ENCODE measurements at places on chromosomes 7 and 10. TPM values are rescaled to one million over a fixed set of nuclear protein-coding genes. Genes with fewer than 3 reads are reported as not detected.

GCK gene
- total RNA-seq: 0.25 TPM

RNF32 gene
- 0.25 TPM for total RNA-seq

CNOT4 gene
- total RNA-seq: 4.2 TPM

TAS2R5 gene
- total RNA-seq: 2.8 TPM

ACTL6B gene
- total RNA-seq: not detected

SUPV3L1 gene
- total RNA-seq: 18.1 TPM

C10orf62 gene
- 0.06 TPM for total RNA-seq

MLXIPL gene
- total RNA-seq: not detected

SHH gene
- under 0.01 TPM for total RNA-seq

DNA2 gene
- total RNA-seq: 8.3 TPM

MINDY3 gene
- total RNA-seq: 26.0 TPM

NPC1L1 gene
- total RNA-seq: not detected

PPIF gene
- total RNA-seq: 20.8 TPM

LHPP gene
- 4.4 TPM for total RNA-seq

AKR1C4 gene
- total RNA-seq: not detected

SEMA3C gene
- total RNA-seq: 0.16 TPM

SEMA4G gene
- total RNA-seq: 1.8 TPM

HMX2 gene
- total RNA-seq: not detected

TRIM50 gene
- not detected for total RNA-seq

AQP1 gene
- total RNA-seq: 2.1 TPM

AZGP1 gene
- total RNA-seq: not detected

PRKCQ gene
- total RNA-seq: 0.16 TPM

RUFY2 gene
- 14.4 TPM for total RNA-seq

CHPF2 gene
- total RNA-seq: 28.3 TPM

HECW1 gene
- not detected for total RNA-seq

MET gene
- total RNA-seq: 33.5 TPM

ABCB1 gene
- total RNA-seq: 4.5 TPM

VSTM4 gene
- 0.25 TPM for total RNA-seq

TBL2 gene
- 69.5 TPM for total RNA-seq

HERC4 gene
- total RNA-seq: 33.7 TPM

C10orf53 gene
- total RNA-seq: not detected

PRSS1 gene
- total RNA-seq: not detected

CTBP2 gene
- total RNA-seq: 84.2 TPM

VWDE gene
- total RNA-seq: under 0.01 TPM

ACSL5 gene
- total RNA-seq: 35.8 TPM

NPSR1 gene
- not detected for total RNA-seq

TMEM273 gene
- 68.0 TPM for total RNA-seq

STEAP2 gene
- total RNA-seq: 0.32 TPM

NRAP gene
- total RNA-seq: not detected

THSD7A gene
- total RNA-seq: 27.2 TPM

PDE6C gene
- total RNA-seq: not detected

MDFIC gene
- 36.6 TPM for total RNA-seq

SAP25 gene
- not detected for total RNA-seq

NUTM2D gene
- total RNA-seq: 1.6 TPM

DGKB gene
- not detected for total RNA-seq

EN2 gene
- total RNA-seq: not detected

STK31 gene
- 0.13 TPM for total RNA-seq

KCND2 gene
- 0.16 TPM for total RNA-seq

ATP6V0E2 gene
- 11.3 TPM for total RNA-seq

TLX1 gene
- total RNA-seq: not detected

HOXA2 gene
- total RNA-seq: 0.49 TPM

GALNT11 gene
- total RNA-seq: 24.6 TPM

FOXP2 gene
- total RNA-seq: 8.6 TPM

GIMAP5 gene
- total RNA-seq: 150 TPM

STAM gene
- 21.8 TPM for total RNA-seq

OR2A42 gene
- not detected for total RNA-seq

MGAM2 gene
- total RNA-seq: not detected

SEMA3E gene
- total RNA-seq: 0.32 TPM

CBX3 gene
- 126 TPM for total RNA-seq
